CD4-positive, CD25-positive, alpha-beta regulatory T cell (primary cell): ENCODE measurements at places on chromosomes 1 and 21. TPM values are rescaled to one million over a fixed set of nuclear protein-coding genes. Genes with fewer than 3 reads are reported as not detected.
A peak's percentile ranks its signal among the peaks of the same experiment; 100 is the strongest.

CLSTN1 gene
- total RNA-seq = 106 TPM

SLC35D1 gene
- total RNA-seq = 16.7 TPM

LAD1 gene
- not detected for total RNA-seq

SCAF4 gene
- total RNA-seq = 70.9 TPM

CSMD2 gene
- not detected for total RNA-seq

DNA sequence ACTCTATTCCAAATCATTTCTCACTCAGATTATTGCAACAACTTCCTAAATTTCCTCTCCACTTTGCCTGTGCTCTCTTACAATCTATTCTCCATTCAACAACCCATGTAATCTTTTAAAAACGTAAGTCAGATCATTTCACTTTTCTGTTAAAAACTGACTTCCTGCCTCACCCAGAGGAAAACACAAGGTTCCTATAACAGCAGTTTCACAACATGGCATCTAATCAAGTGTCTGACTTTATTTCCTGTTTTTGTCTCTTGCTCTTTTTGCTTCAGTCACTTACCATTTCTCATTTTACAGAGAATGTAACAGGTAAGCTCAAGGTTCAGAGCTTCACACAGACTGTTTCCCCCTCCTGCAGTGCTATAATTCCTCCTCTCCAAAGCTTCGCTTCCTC is 560.7 kb downstream of the LRRIQ3 start:
- no peaks in the 10 kb centered on the region for H3K36me3 ChIP-seq
- no peak overlapping the region for H3K27ac ChIP-seq
- no peaks in the 10 kb centered on the region for H3K27me3 ChIP-seq
- DNase-seq = peak; percentile 25
- no peaks in the 10 kb centered on the region for H3K4me1 ChIP-seq
- H3K4me3 ChIP-seq = no peak overlapping the region

DNA sequence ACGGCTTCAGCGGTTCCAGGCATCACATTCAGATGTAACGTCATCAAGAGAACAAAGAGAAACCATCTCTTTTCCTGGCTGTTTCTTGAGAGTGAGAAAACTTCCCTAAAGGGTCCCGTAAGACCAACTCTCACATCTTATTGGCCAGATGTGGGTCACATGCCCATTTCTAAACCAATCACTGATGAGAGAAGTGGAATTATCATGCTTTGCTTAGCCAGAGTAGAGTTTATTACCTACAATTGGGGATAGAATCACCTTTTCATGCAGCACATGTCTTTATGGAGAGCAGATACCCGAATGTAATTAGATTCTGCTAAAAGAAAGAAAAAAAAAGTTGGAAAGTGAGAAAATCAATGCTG is 54.4 kb downstream of the LYPLAL1 start:
- no peak overlapping the region for H3K4me3 ChIP-seq
- no peaks in the 10 kb centered on the region for H3K4me1 ChIP-seq
- no peaks in the 10 kb centered on the region for H3K36me3 ChIP-seq
- no peak for DNase-seq
- H3K27ac ChIP-seq = no peak overlapping the region

GRCh38 chr21:15152591-15152990 is 87.8 kb upstream of the NRIP1 start:
- H3K27me3 ChIP-seq = no peaks in the 10 kb centered on the region
- H3K27ac ChIP-seq = no peak overlapping the region
- no peaks in the 10 kb centered on the region for H3K36me3 ChIP-seq
- H3K4me1 ChIP-seq = no peaks in the 10 kb centered on the region
- no peak overlapping the region for H3K4me3 ChIP-seq
- no peak for DNase-seq

- H3K27ac ChIP-seq = no peak overlapping the region
- H3K36me3 ChIP-seq = no peaks in the 10 kb centered on the region
- H3K4me3 ChIP-seq = no peak overlapping the region
Observed at GRCh38 chr1:168390271-168390670, 109.6 kb downstream of the TBX19 start.

- peak overlapping the region; percentile 99 for H3K27ac ChIP-seq
- DNase-seq = peak; percentile 61
- no peaks in the 10 kb centered on the region for H3K27me3 ChIP-seq
- no peak overlapping the region for H3K4me3 ChIP-seq
- peaks cover 16% of the 10 kb centered on the region for H3K4me1 ChIP-seq
Observed at GRCh38 chr1:244970236-244970743, 105.9 kb upstream of the HNRNPU start.

DNA sequence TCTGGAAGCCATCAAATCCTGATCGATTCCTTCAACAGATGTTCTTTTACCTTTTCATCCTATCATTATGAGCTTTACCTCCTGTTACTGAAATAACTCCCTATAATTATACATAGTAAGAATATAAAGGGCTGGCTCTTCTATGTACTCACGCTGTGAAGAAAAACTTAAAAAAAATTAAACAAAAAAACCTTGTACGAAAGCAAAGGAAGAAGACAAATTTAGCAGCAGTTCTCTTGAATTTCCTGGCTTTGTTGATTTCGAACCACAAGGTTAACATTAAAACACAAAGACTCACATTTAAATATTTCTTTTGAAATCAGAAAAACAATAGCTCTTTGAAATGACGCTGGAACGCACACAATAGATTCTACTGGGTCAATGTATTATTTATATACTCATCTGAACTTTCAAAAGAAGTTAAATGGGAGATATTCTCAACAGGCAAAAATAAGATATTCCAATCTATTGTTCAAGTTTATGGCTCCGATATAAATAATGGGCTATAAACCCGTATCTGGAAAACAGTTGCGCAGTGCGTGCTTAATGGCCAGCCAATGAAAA is 13.6 kb upstream of the SPEN start:
- no peaks in the 10 kb centered on the region for H3K27me3 ChIP-seq
- peaks cover 35% of the 10 kb centered on the region for H3K4me1 ChIP-seq
- H3K4me3 ChIP-seq = peak overlapping the region; percentile 99
- peak overlapping the region; percentile 99 for H3K27ac ChIP-seq
- no peaks in the 10 kb centered on the region for H3K36me3 ChIP-seq
- no peak for DNase-seq

DNA sequence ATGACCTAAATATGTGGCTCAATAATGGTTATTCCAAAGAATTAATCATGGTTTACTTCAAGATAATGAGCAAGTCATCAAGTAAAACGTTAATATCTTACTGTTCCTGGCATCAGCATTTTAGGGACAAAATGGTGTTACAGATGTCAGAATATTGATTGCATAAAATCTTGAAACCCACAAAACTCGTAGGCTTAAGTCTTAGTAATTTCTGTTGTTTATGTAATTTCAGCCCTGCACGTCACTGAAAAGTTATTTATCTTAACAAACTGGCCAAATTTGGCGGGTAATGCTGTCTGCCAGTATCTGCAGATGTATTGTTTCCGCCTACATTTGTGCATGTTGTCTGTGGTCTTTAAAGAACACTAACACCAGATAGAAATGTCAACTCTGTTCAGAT is 25.8 kb downstream of the CDC7 start:
- no peak overlapping the region for H3K27ac ChIP-seq
- no peaks in the 10 kb centered on the region for H3K36me3 ChIP-seq
- H3K27me3 ChIP-seq = no peaks in the 10 kb centered on the region
- H3K4me3 ChIP-seq = no peak overlapping the region
- H3K4me1 ChIP-seq = no peaks in the 10 kb centered on the region
- no peak for DNase-seq

DNA sequence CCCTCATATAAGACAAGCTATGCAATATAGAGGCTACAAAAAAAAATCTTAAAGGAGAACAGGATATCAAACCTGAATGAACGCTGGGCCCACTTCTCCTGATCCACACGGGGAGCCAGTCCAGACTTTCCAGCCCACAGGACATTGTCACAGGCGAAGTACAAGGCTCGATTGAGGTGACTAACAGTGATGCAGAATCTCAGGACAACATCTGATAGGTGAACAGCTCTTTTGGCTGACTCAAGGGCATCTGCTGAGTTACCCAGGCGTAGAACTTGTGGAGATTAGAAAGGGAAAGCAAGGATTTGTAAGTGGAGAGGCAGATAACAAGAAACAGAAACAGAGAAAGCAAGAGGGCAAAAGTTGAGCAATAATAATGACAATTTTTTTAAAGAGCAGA is 1.8 kb downstream of the PEX11B start:
- DNase-seq = no peak
- no peak overlapping the region for H3K27ac ChIP-seq
- H3K4me1 ChIP-seq = peaks cover 24% of the 10 kb centered on the region
- H3K27me3 ChIP-seq = no peaks in the 10 kb centered on the region
- no peak overlapping the region for H3K4me3 ChIP-seq

GRCh38 chr1:173503391-173503790 is 26.3 kb downstream of the PRDX6 start:
- H3K36me3 ChIP-seq = no peaks in the 10 kb centered on the region
- H3K27me3 ChIP-seq = peaks cover 7% of the 10 kb centered on the region
- H3K27ac ChIP-seq = no peak overlapping the region
- H3K4me1 ChIP-seq = no peaks in the 10 kb centered on the region
